Stimulated activated CD4-positive, alpha-beta T cell treated with anti-CD3 and anti-CD28 coated beads, Interleukin-2, amount 100 ng/mL, for 4 hours (primary cell): ENCODE measurements at places on chromosomes 7 and 10.

DNA sequence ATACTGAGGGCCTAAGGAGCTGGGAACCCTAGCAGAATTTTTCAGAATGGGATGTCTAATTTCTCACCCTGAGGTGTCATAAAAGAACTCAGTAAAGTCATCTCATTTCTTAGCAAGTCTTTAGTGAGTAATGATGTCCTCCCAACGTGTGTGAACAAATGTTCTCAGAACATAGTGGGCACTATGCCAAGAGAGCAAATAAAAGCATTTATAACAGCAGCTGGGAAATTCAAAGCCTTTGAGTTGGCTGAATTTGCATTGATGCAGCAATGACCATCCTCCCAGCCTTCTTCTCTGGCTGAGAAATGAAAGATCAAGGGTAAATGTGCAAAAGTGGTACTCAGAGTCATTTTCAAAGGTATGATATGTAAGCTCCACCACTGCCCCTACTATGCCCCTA is 109.4 kb downstream of the FAM107B start:
- no peak for DNase-seq

DNA sequence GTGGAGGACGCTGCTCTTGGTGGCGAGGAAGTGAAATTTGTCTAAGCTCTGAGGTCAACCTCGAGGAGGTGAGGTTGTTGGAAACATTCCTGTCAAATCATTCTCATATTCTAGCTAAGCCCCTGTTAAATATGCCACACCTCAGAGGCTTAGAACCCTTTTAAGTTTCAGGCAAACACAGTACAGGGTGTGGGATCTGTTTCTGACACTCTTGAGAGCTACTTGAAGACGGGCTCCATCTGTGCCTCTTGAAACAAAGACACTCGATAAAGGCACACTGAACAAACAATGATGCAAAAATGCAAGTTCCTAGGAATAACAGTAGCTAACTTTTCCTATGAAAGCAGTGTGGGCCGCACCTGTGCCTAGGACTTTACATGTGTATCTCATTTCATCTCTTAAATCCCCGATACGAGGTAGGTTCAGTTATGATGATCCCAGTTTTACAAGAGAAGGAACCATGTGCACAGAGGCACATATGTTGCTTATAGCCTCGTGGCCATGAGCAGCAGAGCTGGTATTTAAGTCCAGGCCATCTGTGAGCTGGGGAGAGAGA is 299.2 kb downstream of the CCDC3 start:
- DNase-seq: no peak

DNA sequence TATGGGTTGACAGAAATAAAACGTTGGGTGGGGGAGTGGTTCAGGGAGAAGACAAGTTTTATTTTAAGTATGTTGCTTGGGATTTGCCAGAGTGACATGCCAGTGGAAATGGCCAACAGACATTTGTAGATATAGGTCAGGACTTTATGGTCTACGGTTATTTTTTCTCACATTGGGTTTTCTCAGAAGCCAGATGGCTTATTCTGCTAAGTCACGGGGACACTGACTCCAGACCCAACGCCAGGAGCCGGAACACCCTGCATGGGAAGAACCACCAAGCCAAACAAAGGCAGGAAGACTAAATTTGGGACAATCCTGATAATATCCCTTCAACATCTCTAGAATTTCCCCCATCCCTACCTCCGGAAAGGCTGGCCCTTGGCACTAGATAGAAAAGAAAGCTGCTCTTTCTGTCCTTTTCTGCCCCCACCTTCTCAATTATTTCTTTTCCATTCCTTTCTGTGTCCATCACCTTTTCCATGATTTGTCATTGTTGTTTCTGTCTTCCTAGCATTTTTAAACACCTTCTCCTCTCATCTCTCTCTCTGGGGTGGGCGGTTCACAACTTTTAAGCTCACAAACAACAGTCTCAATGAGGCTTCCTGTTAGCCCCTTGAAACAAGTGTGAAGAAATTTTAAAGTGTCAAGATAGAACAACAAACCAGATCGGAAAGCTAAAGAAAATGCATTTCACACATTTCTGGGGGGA is 44.7 kb downstream of the TBXAS1 start:
- DNase-seq: no peak

- DNase-seq: no peak
These were observed 23.6 kb downstream of the ASB15 start for GRCh38 chr7:123625254-123625653.

DNA sequence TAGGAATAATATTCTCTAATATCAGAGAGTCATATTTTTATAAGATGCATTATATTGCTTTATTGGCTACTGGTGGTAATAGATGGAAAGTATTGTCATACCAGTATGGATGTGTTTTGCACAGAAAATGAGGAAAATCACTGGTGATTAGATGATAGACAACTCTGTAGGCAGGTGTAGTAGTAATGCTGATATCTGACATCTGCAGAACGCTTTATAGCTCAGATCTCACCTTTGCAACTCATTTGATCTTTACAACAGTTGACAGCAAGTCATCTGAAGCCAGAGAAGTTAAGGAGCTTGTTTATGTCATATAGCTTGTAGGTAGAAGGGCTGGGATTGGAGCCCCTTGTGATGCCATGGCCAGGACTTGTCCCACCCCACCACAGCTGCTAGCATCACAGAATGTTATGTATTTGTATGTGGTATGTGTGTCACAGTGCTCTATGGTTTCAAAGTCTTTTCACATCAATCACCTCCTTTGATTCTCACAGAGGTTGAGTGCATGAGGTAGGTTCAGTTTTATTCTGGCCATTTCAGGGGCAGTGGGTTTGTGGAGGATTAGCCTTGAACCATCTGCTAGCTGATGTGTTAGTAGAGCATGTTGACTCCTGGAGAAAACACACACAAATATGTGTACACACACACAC is 140.0 kb downstream of the SORCS3 start:
- DNase-seq: no peak

DNA sequence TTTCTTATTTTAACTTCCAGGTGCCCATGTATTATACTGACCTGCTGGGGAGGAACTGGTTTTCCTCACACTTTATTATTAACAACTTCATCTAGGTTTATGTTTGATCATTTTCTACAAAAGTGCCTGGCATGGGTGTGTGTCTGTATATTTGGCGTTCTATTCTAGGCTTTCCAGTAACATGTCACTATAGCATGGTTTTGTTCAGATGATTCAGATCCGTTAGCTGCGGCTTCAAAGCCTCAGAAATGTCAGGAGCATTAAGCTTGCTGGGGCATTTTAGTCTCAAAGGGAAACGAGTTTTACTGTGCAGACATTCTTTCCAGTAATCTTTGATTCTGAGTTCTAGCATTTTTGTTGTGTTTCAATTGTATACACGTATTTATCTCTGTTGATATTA is 2.3 kb downstream of the INPP5A start:
- DNase-seq: no peak

GRCh38 chr7:148865283-148865682 is 18.8 kb downstream of the EZH2 start:
- no peak for DNase-seq

GRCh38 chr10:120453319-120453718 is 3.7 kb upstream of the PLPP4 start:
- DNase-seq: no peak

DNA sequence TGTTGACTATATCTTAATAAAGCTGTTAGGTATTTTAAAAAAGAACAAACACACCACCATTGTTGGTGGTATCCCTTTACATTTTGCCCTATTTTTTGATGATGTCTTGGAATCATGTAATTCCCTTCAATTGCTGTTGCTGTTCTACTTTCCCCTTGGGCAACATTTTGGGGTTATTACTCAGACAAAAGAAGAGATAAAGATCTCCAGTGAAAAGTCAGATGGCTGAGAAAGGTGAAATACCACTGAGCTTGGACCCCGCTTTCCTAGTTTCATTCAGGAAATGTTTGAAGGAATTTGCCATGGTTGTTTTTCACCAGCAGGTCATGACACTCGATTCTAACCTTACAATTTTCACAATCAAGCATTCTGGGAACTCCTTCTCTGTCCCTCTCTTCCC is 84.6 kb downstream of the MACC1 start:
- no peak for DNase-seq
